Natural killer cell (primary cell): ENCODE measurements at places on chromosomes 1 and 21. TPM values are rescaled to one million over a fixed set of nuclear protein-coding genes. Genes with fewer than 3 reads are reported as not detected.

GRCh38 chr1:213192026-213192425 lies 141.0 kb downstream of the RPS6KC1 start:
- no peaks in the 10 kb centered on the region for H3K4me1 ChIP-seq
- no peaks in the 10 kb centered on the region for H3K36me3 ChIP-seq
- H3K4me3 ChIP-seq, result no peak overlapping the region

- H3K36me3 ChIP-seq, result no peaks in the 10 kb centered on the region
- no peak overlapping the region for H3K4me3 ChIP-seq
- no peak for DNase-seq
- peaks cover 4% of the 10 kb centered on the region for H3K4me1 ChIP-seq
Observed at GRCh38 chr1:21623410-21623961, 45.7 kb downstream of the RAP1GAP start.

DNA sequence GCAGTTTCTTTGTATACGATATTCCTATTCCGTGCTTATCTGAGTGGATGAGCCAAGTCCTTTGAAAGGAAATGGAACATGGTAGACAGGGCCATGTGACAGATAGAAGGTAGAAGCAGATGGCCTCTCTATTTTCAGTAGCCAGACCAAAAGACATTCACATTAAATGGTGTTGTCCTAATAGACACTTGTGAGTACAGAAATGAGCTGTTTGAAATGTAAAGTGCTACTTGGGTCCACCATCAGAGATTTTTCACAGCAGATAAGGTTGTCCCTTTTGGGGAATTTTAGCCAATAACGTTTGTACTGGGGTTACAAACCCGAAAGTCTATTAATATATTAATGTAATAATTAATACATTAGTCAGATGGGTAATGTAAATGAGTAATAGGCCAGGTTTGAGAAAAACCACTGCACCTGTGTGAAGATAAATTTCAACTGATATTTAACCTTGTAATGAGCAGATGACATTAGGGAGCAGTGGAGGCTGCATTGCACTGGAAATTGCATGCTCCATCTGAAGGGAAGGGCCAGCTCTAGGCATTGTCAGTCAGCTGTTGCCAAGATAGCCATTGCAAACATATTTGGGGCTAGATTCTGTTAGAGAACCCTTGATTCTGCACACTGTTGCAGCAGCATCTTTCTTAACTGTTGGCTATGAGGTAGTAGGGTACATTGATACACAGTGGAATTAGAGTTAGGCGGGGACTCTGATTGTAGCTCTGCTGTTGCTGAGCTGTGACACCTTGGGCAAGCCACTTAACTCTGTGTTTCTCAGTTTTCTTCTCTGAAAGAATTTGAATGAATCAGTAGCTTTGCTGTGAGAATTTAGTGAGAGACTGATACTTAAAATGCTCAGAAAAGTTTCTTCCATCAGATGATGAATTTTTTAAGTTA lies 43.8 kb downstream of the FGGY start:
- H3K4me3 ChIP-seq, result no peak overlapping the region
- H3K27ac ChIP-seq, result no peak overlapping the region
- no peaks in the 10 kb centered on the region for H3K36me3 ChIP-seq

- peak; percentile 83 for DNase-seq
- no peaks in the 10 kb centered on the region for H3K27me3 ChIP-seq
- H3K36me3 ChIP-seq, result peaks cover 14% of the 10 kb centered on the region
- H3K4me3 ChIP-seq, result peak overlapping the region; percentile 79
- H3K4me1 ChIP-seq, result peaks cover 63% of the 10 kb centered on the region
- peak overlapping the region; percentile 96 for H3K27ac ChIP-seq
Observed at GRCh38 chr1:26787381-26787705, 407 bp upstream of the PIGV start.

IGSF9 gene
- not detected for total RNA-seq

DNA sequence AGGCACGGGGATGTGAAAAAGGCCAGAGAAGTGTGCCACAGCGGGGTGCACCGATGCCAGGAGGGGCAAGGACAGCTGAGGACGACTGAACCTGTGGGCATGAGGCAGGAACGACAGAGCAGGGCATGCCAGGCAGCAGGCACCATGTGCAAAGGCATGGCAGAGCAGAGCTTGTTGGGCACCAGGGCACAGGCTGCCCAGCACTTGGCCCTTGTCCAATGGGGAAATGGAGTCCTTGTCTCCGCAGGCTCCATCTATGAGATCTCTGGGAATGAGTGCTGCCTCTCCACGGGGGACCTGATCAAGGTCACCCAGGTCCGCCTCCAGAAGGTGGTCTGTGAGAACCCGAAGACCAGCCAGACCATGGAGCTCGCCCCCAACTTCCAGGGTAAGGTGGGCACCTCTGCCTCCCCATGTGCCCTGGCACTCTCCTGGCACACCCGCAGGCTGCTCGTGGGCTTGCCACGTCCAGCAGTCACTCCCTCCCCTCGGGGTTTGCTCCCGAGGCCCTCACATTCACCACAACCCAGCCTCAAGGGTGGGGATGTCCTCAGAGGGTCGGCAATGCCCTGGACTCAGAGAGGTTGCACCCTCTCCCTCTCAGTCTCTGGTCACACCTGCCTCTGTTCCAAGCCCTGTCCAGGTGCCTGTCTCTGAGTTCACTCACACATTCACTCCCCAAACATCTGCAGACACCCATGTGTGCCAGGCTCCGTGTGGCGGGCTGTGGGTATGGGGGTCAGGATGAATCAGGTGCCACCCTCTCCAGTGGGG lies 4.2 kb downstream of the THEMIS2 start:
- H3K36me3 ChIP-seq, result peaks cover 39% of the 10 kb centered on the region
- peaks cover 73% of the 10 kb centered on the region for H3K4me1 ChIP-seq
- H3K27ac ChIP-seq, result peak overlapping the region; percentile 91
- no peak for DNase-seq
- no peak overlapping the region for H3K4me3 ChIP-seq
- no peaks in the 10 kb centered on the region for H3K27me3 ChIP-seq

SPRR5 gene
- not detected for total RNA-seq

DNA sequence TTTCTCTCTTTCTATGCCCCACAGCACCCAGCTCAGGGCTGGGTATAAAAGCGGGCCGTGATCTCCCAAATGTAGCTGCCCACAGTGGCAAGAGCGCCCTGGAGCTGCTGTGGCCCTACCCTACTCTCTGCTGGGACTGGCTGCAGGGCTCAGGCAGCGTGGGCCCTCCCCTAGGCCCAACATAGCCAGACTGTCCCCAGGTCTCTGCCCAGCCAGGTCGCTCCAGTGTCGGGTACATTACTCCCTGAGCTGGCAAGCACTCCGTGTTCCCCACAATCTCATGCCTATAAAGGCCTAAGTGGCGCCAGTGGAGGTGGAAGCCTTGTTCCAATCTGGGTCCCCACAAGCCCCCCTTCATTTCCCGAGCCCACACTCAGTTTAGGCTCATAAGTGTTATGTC lies 66.2 kb downstream of the GLIS1 start:
- no peak for DNase-seq
- no peaks in the 10 kb centered on the region for H3K4me1 ChIP-seq
- H3K4me3 ChIP-seq, result no peak overlapping the region
- no peaks in the 10 kb centered on the region for H3K36me3 ChIP-seq
- no peak overlapping the region for H3K27ac ChIP-seq

DNA sequence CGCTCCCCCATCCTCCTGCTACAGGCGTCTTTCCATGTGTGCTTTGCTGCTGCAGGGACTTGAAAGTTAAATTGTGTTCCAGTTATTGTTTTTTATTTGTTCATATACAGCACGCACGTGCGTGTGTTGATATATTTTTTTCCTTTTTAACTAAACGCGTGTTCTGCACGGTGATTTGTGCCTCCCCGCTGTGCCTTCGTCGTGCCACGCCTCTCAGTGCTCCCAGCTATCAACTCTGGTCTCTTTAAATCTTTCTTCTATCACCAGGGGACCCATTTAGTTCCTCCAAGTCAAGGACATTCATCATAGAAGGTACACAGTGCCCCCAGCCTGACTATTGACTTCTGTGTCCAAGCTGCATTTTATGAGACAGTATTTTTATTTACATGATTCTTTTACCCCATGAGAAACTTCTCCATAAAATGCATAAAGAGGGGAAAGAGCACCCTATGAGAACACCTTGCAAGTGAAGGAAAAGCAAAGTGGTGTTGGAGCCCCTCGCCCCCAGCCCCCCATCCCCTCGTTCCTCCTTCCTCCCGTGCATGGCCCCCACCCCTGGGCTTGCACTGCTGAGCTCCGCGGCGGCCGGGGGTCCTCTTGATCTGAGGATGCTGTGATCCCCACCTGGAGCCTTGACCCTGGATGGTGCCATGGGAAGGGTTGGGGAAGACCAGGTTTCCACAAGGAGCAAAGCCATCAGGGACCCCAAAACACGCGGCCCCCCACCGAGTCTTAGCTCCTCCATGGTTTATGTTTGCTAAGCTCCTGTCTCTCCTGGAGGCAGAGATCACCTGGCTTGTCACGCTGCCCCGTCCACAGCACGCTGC lies 45.5 kb downstream of the KCNAB2 start:
- H3K27ac ChIP-seq, result no peak overlapping the region
- DNase-seq, result no peak
- no peaks in the 10 kb centered on the region for H3K4me1 ChIP-seq

GRCh38 chr21:31614705-31615104 lies 44.8 kb upstream of the SOD1 start:
- H3K27me3 ChIP-seq, result no peaks in the 10 kb centered on the region
- no peaks in the 10 kb centered on the region for H3K4me1 ChIP-seq
- no peak overlapping the region for H3K27ac ChIP-seq
- no peak overlapping the region for H3K4me3 ChIP-seq

GRCh38 chr1:36136535-36136934 lies 11.5 kb upstream of the COL8A2 start:
- no peak overlapping the region for H3K27ac ChIP-seq
- H3K4me3 ChIP-seq, result no peak overlapping the region
- peaks cover 32% of the 10 kb centered on the region for H3K36me3 ChIP-seq
- no peak for DNase-seq

DNA sequence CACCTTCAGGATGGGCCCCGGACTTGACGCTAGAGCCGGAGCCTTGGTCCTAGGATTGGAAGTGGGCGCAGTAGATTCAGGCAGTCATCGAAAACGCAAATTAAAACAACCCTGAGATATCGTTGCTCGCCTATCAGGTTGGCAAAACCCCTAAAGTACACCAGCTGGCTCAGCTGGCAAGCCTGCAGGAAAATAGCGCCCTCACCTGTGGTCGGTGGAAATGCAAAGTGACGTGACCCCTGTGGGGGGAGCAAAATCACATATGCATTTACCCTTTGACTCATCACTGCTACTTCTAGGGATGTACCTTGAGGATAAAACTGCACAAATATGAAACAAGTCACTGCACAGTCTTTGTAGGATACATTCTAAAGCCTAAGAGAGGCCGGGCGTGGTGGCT lies 170.3 kb upstream of the TMEM51 start:
- H3K27me3 ChIP-seq, result no peaks in the 10 kb centered on the region
- H3K27ac ChIP-seq, result no peak overlapping the region
- H3K4me3 ChIP-seq, result no peak overlapping the region
- no peak for DNase-seq
- H3K36me3 ChIP-seq, result no peaks in the 10 kb centered on the region

DNA sequence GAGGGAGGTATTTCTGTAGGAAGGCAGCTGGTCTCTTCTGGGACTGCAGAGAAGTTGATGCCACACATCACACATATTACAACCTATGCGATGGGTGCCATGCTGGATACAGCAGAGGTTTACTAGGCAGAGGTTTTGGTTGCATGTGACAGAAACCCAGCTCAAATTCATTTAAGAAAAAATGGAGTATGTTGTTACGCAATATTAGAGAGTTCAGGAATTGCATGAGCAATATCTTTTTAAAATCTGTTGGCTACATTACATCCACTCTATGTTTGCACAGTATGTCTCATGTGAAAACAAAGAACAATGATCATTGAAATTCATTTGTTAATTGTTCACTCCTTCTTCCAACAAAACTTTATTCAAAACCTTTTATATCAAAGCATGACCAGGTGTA lies 425.2 kb downstream of the RWDD3 start:
- H3K27me3 ChIP-seq, result no peaks in the 10 kb centered on the region
- no peak overlapping the region for H3K4me3 ChIP-seq
- H3K4me1 ChIP-seq, result no peaks in the 10 kb centered on the region

- peak overlapping the region; percentile 16 for H3K27ac ChIP-seq
- H3K4me3 ChIP-seq, result peak overlapping the region; percentile 43
- peaks cover 28% of the 10 kb centered on the region for H3K4me1 ChIP-seq
Observed at GRCh38 chr1:218346391-218347204, 1.5 kb downstream of the TGFB2 start.

- H3K36me3 ChIP-seq, result no peaks in the 10 kb centered on the region
- H3K27me3 ChIP-seq, result peaks cover 59% of the 10 kb centered on the region
- DNase-seq, result no peak
Observed at GRCh38 chr1:118979754-118980575, 8.2 kb downstream of the TBX15 start.

OPTC gene
- not detected for total RNA-seq

CD1E gene
- not detected for total RNA-seq

- H3K27ac ChIP-seq, result peak overlapping the region; percentile 18
- H3K27me3 ChIP-seq, result no peaks in the 10 kb centered on the region
- H3K4me3 ChIP-seq, result no peak overlapping the region
- peaks cover 13% of the 10 kb centered on the region for H3K36me3 ChIP-seq
- peaks cover 53% of the 10 kb centered on the region for H3K4me1 ChIP-seq
Observed at GRCh38 chr1:26275580-26276431, 4.1 kb upstream of the SH3BGRL3 start.

HCRTR1 gene
- total RNA-seq, result not detected

- peaks cover 2% of the 10 kb centered on the region for H3K27me3 ChIP-seq
- H3K4me1 ChIP-seq, result no peaks in the 10 kb centered on the region
- H3K36me3 ChIP-seq, result no peaks in the 10 kb centered on the region
- H3K27ac ChIP-seq, result no peak overlapping the region
Observed at GRCh38 chr1:86419277-86419903, 4.6 kb upstream of the CLCA2 start.

TNNI3K gene
- 0.72 TPM for total RNA-seq

DNA sequence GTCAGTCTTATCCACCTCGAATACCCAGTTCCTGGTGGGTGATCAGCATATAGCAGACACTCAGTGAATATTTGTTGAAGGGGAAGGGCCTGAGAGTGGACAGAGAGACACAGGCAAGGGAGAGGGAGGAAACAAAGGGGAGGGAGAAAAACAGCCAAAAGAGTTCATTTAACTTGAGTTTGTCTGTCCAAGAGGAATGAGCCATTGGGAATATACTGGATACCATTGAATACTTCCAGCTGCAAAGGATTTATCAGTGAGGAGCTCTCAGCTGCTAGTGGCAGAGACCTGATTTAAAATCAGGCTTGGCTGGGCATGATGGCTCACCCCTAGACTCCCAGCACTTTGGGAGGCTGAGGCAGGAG lies 11.5 kb upstream of the BGLAP start:
- no peak overlapping the region for H3K4me3 ChIP-seq
- DNase-seq, result no peak
- peaks cover 19% of the 10 kb centered on the region for H3K36me3 ChIP-seq
- no peaks in the 10 kb centered on the region for H3K27me3 ChIP-seq
- peaks cover 2% of the 10 kb centered on the region for H3K4me1 ChIP-seq
- H3K27ac ChIP-seq, result no peak overlapping the region

- no peak for DNase-seq
- H3K4me3 ChIP-seq, result no peak overlapping the region
- no peak overlapping the region for H3K27ac ChIP-seq
Observed at GRCh38 chr1:162671664-162672410, 39.6 kb downstream of the DDR2 start.

S100A5 gene
- total RNA-seq, result not detected

GRCh38 chr1:17579951-17580939 lies 40.7 kb downstream of the ARHGEF10L start:
- no peak for DNase-seq
- no peaks in the 10 kb centered on the region for H3K36me3 ChIP-seq
- H3K4me3 ChIP-seq, result no peak overlapping the region
- H3K4me1 ChIP-seq, result no peaks in the 10 kb centered on the region
- H3K27ac ChIP-seq, result no peak overlapping the region
